Astrocyte of the spinal cord (primary cell): ENCODE measurements at places on chromosomes 11 and 22.

GRCh38 chr11:72939031-72939430, 124.8 kb downstream of the ATG16L2 start:
- DNase-seq = no peak

DNA sequence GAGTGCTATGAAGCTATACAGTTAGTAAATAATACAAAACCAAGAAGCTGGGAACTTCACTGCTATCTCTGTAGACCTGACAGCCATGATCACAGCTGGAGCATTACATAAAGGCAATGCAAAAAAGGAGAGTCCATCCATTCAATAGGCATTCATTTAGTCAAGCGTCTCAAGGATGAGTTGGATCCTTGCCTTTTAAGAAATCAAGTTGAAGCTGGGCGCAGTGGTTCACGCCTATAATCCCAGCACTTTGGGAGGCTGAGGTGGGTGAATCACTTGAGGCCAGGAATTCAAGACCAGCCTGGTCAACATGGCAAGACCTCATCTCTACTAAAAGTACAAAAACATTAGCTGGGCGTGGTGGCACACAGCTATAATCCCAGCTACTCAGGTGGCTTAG, 48.1 kb upstream of the ALKBH3 start:
- DNase-seq = no peak

DNA sequence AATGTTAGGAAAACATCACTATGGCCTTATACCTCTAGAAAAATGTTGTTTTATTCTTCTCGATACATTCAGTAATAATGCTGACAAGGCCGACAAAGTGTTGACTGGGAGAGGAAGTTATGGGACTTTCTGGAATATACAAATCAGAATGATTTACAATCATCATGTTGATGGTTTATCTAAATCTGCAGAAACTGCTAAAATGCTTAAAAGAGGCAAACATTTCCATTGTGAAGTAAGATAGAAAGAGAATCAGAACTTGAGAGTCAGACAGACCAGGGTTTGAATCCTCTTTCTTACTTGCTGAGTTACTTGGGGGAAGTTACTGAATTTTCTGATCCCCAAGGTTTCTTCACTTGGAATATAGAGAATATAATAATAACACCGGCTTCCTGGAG, 89.4 kb downstream of the CD44 start:
- DNase-seq = no peak

GRCh38 chr11:12702999-12703453, 28.8 kb downstream of the TEAD1 start:
- DNase-seq = no peak

- DNase-seq = no peak
Measured at GRCh38 chr11:74909812-74910211, 39.1 kb downstream of the XRRA1 start.

DNA sequence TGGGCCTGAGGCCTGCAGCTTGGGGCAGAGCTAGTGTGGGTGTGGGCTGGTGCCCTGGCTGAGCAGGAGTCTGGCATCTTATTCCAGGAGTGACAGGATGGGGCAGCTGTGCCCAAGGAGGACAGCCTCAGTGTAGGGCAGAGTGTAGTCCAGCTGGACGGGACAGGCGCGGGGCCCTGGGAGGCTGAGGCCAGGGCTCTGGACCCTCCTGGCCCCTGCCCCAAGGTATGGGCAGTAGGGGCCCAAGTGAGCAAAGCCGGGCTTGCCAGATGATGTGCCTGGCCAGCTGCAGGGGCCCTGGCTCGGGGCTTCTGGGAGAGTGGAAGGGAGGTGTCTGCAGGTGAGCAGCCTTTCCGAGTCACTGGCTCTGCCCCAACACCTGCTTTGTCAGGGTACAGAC, 1190.9 kb downstream of the BRD1 start:
- DNase-seq = no peak

DNA sequence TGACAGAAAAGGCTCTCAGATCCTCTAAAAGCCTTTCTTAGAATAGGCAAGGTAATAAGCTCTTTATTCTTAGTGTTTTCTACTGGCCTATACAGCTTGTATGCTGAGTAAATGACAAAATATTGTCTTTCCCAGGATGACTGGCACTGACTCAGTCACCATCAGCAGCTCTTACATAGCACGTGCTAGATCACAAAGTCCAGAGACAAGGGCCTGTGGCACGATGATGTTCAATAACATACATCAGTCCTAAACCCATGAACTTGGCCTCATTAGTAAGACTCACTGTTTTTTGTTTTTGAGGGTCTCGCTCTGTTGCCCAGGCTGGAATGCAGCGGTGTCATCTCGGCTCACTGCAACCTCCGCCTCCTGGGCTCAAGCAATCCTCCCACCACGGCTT, 42.7 kb downstream of the CELF1 start:
- DNase-seq = no peak

DNA sequence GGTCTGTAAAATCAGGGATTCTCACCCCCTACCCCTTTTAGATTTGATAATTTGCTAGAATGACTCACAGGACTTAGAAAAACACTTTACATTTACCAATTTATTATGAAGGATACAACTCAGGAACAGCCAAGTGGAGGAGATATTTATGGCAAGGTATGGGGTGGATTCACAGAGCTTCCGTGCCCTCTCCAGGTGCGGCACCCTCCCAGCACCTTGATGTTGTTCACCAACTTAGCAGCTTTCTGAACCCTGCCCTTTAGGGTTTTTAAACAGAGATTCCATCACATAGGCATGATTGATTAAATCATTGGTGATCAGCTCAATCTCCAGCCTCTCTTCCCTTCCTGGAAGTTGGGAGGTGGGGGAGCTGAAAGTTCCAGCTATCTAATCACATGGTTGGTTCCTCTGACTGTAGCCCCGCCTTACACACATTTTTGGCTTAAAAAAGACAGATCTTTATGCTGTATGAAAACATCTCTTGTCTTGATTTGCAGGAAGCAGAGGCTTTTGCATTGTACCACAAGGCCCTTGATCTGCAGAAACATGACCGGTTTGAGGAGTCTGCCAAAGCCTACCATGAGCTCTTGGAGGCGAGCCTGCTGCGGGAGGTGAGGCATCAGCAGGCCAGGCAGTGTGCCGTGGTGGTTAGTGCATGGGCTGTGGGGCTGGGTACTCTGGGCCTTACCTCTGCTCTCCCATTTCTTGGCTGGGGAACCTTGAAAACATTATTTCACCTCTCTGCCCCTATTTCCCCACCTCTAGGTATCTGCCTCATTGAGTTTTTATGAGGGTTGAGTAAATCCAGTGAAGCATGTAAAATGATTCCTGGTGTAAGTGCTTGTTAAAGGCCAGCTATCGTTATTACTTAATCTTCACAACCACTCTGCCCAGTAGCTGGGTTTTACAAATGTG, 27.0 kb downstream of the CABIN1 start:
- DNase-seq = no peak
